CD4-positive, alpha-beta memory T cell (primary cell): ENCODE measurements at places on chromosomes 12 and 14.

DNA sequence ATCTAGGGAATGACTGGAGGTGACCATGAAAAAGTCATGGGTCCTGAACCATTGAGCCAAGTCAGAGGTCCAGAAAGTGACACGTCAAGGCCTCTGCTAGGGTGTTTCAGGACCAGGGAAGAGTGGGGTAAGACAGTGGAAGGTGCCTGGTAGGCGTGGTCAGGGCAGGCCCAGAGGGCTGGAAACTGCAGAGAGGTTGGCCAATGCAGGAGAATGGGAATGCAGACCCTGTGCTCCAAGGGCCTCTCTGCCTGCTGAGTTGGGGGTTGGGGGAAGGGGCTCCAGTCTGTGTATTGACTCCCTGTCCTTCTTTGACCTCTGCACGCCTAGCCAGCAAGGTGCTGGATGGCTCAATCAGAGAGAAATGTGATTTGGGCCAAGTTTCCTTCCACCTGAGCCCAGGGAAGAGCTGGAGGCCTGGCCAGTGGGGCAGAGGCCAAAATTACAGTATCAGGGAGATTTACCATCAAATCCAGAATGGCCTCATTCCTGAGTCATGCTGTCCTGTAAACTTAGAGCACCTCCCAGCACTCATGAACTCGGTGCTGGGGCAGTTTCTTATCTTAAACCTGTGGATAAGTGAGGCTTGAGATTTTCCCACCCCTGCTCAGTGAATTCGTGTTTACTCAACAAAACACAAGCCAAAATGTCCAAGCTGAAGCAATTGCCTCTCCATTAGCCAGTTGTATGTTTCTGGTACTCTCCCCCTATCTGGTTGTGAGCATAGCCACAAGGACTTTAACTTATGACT lies 24.4 kb downstream of the IRF2BPL start:
- no peak for DNase-seq

DNA sequence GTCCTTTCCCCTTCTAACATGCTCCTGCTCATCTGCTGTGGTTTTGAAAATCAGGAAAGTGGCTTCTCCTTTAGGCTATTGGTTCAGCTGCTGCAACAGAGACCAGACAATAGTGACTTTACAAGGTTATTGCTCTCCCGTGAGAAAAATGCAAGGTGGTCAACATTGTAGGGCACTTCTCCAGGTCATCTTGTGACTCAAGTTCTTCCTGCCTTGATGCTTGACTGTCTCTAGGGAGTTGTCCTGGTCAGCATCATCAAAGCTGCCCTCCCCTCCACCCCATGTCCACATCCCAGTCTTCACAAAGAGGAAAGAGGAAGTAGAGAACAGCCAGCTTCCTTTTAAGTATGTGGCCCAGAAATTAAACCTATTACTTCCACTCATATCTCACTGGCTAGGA lies 3.9 kb upstream of the TMEM63C start:
- DNase-seq: no peak

- DNase-seq: no peak
Observed at GRCh38 chr12:49692851-49693250, 14.4 kb downstream of the FMNL3 start.

DNA sequence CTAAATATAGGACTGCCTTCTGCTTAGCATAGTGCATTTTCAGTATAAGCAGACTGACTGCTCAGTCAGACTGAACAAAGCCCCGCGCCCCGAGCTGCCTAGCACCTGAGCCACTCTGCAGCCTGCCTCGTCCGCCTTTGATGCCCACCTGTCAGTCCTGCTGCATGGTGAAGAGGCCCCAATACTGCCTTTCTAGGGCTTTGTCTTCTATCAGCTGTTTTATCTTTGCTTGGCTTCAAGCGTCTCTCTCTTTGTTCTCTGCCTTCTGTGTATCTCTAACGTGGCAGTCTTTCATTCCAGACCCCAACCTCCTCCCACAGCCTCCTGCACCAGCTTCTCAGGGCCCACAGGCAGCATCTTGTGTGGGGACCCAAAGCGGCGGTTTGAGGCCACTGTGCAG lies 1001.0 kb downstream of the VRK1 start:
- no peak for DNase-seq

DNA sequence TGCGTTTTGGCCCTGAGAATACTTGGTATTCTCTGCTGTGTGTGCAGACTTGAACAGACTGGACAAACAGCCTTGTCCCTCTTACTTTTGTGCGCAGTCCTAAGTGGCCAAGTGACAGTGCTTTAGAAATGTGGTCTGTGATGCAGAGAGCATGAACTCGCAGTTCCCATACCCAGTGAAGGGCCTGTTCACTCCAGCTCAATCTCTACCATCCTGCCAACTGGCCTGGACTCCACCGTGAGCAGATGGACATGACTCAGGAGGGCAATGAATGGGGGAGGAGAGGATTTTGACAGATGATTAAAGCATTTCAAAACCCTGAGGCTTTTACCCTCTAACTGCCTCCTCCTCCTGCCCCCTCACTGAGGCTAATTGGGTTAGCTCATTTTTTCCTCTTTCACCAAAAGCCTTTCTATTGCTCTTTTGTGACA lies 62.5 kb upstream of the PYGL start:
- DNase-seq: no peak

GRCh38 chr14:95426116-95426475 lies 90.4 kb downstream of the SYNE3 start:
- DNase-seq: no peak

- peak; percentile 24 for DNase-seq
Observed at GRCh38 chr14:24398653-24399446, at the start of gene NYNRIN. TSS of gene NYNRIN (plus strand) at chr14:24399003. CDS start at chr14:24399247, 244 bp downstream.

DNA sequence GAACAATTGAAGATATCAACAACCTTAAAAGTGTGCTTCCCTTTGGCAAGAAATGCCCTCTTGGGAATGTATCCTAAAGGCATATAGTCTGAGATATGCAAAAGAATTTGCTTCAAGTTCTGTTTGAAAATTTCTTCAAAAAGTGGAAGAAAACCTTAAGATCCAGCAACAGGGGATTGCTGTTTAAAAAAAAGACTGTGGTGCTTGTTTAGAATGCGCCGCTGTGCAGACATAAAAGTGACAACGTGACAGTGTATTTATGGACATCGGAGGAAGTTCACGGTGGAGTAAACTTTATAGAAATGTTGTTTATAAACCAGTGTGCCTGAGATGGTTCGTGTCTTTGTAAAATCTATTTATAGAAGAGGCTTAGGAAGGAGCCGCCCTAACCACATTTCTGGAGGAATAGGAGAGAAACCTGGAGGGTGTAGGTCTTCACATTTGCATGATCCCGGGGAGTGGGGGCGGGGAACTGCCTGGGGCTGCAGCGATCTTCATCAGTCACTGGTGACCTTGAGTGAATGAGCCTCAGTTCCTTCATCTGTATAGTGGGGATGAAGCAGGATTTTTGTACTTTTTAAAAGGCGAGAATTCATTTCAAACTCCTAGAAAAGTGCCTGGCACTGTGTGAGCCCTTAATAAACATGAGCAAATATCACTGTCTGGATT lies 27.5 kb downstream of the ADGRD1 start:
- no peak for DNase-seq
